ENCODE measurements at places on chromosomes 6 and 20. TPM values are rescaled to one million over a fixed set of nuclear protein-coding genes. Genes with fewer than 3 reads are reported as not detected.

- no peak for DNase-seq
- no peaks in the 10 kb centered on the region for H3K4me1 ChIP-seq
- H3K27me3 ChIP-seq, result no peaks in the 10 kb centered on the region
- no peaks in the 10 kb centered on the region for H3K36me3 ChIP-seq
- H3K27ac ChIP-seq, result no peak overlapping the region
Measured at GRCh38 chr20:6295127-6295866, 172.5 kb upstream of the FERMT1 start.

- no peak overlapping the region for H3K27ac ChIP-seq
- no peak overlapping the region for H3K4me3 ChIP-seq
- H3K27me3 ChIP-seq, result no peaks in the 10 kb centered on the region
- peaks cover 4% of the 10 kb centered on the region for H3K4me1 ChIP-seq
- DNase-seq, result no peak
Measured at GRCh38 chr20:18428490-18429173, 38.2 kb downstream of the DZANK1 start.

DNA sequence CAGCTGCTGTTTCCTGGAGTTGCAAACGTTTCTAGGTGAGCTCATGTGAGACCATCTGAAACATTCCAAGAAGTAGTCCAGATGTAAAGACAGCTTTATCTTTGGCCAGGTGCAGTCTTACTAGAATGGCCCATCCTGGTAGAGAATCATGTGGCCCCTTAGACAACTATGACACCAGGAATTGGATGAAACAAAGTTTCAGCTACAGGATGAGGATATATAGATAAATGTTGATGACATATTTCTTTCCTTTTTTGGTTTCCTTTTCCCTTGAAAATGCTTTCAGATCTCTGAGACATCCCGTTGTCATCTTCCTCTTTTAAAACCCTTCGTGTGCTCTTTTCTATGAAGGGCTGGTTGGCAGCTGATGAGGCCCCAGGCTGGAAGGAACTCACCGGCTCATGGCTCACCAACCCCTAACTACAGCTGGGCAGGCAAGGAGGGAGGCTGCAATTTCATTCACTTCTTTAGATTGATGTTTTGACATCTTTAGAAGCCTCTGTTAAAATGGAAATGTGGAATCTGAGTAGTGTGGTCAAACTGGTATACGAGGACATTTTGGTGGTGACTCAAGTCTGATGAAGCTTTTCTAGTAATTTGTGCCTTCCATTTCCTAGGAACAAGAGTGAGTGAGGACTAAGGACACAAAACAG lies 167.9 kb upstream of the TNFAIP3 start:
- H3K27ac ChIP-seq, result peak overlapping the region; percentile 58
- H3K27me3 ChIP-seq, result no peaks in the 10 kb centered on the region
- no peak overlapping the region for H3K4me3 ChIP-seq
- no peak for DNase-seq

DNA sequence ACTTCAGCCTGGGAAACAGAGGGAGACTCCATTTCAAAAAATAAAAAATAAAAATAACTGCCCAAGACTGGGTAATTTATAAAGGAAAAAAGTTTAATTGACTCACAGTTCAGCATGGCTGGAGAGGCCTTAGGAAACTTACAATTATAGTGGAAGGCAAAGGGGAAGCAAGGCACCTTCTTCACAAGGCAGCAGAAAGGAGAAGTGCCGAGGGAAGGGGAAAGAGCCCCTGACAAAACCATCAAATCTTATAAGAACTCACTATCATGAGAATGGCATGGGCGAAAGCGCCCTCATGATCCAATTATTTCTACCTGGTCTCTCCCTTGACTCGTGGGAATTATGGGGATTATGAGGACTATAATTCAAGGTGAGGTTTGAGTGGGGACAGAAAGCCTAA lies 95.5 kb upstream of the LGSN start:
- no peak overlapping the region for H3K4me3 ChIP-seq
- no peaks in the 10 kb centered on the region for H3K4me1 ChIP-seq
- H3K36me3 ChIP-seq, result no peaks in the 10 kb centered on the region
- H3K27me3 ChIP-seq, result no peaks in the 10 kb centered on the region
- no peak for DNase-seq
- H3K27ac ChIP-seq, result no peak overlapping the region

- H3K27ac ChIP-seq, result no peak overlapping the region
- no peak for DNase-seq
- no peak overlapping the region for H3K4me3 ChIP-seq
- no peaks in the 10 kb centered on the region for H3K36me3 ChIP-seq
Measured at GRCh38 chr6:4565301-4566250, 210.6 kb upstream of the CDYL start.

GRCh38 chr20:62533591-62534495 lies 58.0 kb upstream of the GATA5 start:
- H3K4me1 ChIP-seq, result no peaks in the 10 kb centered on the region
- DNase-seq, result no peak
- no peak overlapping the region for H3K27ac ChIP-seq

- no peak overlapping the region for H3K4me3 ChIP-seq
- H3K27ac ChIP-seq, result no peak overlapping the region
- no peaks in the 10 kb centered on the region for H3K36me3 ChIP-seq
- no peaks in the 10 kb centered on the region for H3K27me3 ChIP-seq
- no peaks in the 10 kb centered on the region for H3K4me1 ChIP-seq
Measured at GRCh38 chr6:145373826-145374225, 361.5 kb downstream of the EPM2A start.

The FAM209B gene
- not detected for total RNA-seq

The SAMD5 gene
- total RNA-seq, result 4.7 TPM

The FAM217A gene
- not detected for total RNA-seq

The PRICKLE4 gene
- 3.1 TPM for total RNA-seq

The RIPPLY2 gene
- not detected for total RNA-seq

The SRSF12 gene
- 0.41 TPM for total RNA-seq

The TFAP2A gene
- total RNA-seq, result not detected

The F13A1 gene
- total RNA-seq, result 156 TPM

The DSN1 gene
- total RNA-seq, result 5.6 TPM

The OR2B6 gene
- not detected for total RNA-seq

The PKIB gene
- total RNA-seq, result 0.81 TPM
